Spleen (tissue), 13 donors: ENCODE measurements at places on chromosomes 5 and 9.

GRCh38 chr5:80057921-80058320 lies 22.8 kb downstream of the THBS4 start:
- no peaks in the 10 kb centered on the region for H3K27me3 ChIP-seq
- no peaks in the 10 kb centered on the region for H3K4me1 ChIP-seq
- H3K4me3 ChIP-seq, result no peak overlapping the region
- DNase-seq, result no peak
- no peak overlapping the region for H3K27ac ChIP-seq
- H3K36me3 ChIP-seq, result no peaks in the 10 kb centered on the region

- H3K36me3 ChIP-seq, result no peaks in the 10 kb centered on the region
- no peaks in the 10 kb centered on the region for H3K4me1 ChIP-seq
- H3K27me3 ChIP-seq, result no peaks in the 10 kb centered on the region
- no peak overlapping the region for H3K27ac ChIP-seq
- no peak for DNase-seq
These were observed 1192.0 kb downstream of the CDH12 start for GRCh38 chr5:21661184-21661583.

- no peaks in the 10 kb centered on the region for H3K4me1 ChIP-seq
- DNase-seq, result no peak
- H3K27me3 ChIP-seq, result no peaks in the 10 kb centered on the region
- H3K4me3 ChIP-seq, result no peak overlapping the region
- no peaks in the 10 kb centered on the region for H3K36me3 ChIP-seq
These were observed 70.2 kb upstream of the ELL2 start for GRCh38 chr5:96031811-96032261.

DNA sequence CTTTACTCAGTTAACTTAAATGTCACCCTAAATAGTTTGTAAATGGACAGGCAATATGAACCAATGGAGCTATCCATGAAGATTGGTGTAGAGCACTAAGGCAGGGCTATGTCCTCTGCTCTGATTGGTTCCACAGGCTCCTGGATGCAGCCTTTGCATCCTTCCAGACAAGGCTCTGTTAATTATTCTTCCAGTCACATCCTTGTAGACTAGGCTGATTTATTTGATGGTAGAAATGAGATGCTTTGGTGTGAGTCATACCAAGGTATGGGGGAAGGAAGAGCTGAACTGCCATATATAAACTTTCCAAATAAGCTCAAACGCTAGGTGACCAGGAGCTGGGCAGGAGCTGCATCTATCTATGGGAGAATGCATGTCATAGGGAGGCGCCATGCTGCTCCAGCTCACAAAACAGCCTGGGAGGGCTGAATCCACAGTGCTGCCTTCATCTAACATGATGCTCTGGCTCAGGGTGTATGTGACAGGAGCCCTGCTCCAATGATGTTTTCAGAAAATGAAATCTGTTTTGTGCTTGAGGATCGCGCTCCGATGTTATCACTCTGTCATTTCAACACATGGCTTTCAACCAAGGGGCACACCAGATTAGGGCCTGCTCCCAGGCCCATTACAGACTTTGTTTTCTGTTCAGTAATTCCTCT lies 818.0 kb upstream of the ZNF608 start:
- H3K27ac ChIP-seq, result no peak overlapping the region
- no peaks in the 10 kb centered on the region for H3K27me3 ChIP-seq
- no peak overlapping the region for H3K4me3 ChIP-seq
- H3K36me3 ChIP-seq, result no peaks in the 10 kb centered on the region

DNA sequence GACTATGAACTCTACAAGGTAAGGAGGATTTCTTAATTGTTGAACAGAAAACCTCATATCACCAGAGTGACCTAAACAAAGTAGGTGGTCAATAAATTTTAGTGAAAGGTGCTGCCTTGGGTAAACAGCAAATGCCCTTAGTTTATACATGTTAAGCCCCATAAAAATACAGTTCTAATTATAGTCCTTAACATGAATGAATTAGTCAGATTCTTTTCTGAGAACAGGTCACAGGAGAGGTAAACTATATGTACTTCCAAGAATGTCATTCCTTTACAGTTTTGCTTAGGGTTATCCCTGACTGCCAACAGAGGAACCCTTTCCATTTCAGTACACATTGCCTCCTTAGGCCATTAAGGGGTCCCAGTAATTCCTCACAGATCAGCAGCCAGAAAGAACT lies 64.9 kb downstream of the PLPP1 start:
- H3K27ac ChIP-seq, result no peak overlapping the region
- H3K27me3 ChIP-seq, result no peaks in the 10 kb centered on the region
- no peaks in the 10 kb centered on the region for H3K4me1 ChIP-seq
- DNase-seq, result no peak
- H3K4me3 ChIP-seq, result no peak overlapping the region
- no peaks in the 10 kb centered on the region for H3K36me3 ChIP-seq

GRCh38 chr5:3287516-3287915 lies 308.1 kb upstream of the IRX1 start:
- H3K27me3 ChIP-seq, result no peaks in the 10 kb centered on the region
- H3K27ac ChIP-seq, result no peak overlapping the region

DNA sequence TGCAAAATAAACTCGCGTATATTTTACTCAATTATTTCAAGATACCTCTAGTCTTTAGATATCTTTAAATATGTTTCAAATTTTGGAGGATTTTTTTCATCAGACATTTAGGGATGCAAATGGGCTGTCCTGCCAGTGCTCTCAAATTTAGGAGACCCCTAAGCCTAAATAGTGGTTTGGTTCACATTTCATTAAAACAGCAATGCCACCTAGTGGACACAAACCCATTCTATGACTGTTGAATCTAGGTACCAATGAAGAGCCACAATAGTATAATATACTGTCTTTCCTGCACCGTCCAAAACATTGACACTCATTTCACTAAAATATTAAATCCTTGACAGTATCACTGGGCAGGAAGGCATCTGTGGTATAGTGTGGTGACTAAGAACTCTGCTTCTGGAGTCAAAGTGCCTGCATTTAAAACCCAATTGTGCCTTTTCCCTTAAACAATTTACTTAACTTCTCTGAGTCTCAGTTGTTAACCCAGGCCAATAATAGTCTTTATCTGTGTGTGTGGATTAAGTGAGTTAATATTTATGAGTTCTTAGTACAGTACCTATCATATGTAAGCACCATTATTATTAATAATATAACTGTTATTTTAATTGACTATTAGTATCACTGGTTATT lies 148.0 kb downstream of the RORB start:
- H3K27ac ChIP-seq, result no peak overlapping the region
- no peaks in the 10 kb centered on the region for H3K36me3 ChIP-seq
- DNase-seq, result no peak
- H3K4me3 ChIP-seq, result no peak overlapping the region
- no peaks in the 10 kb centered on the region for H3K4me1 ChIP-seq

DNA sequence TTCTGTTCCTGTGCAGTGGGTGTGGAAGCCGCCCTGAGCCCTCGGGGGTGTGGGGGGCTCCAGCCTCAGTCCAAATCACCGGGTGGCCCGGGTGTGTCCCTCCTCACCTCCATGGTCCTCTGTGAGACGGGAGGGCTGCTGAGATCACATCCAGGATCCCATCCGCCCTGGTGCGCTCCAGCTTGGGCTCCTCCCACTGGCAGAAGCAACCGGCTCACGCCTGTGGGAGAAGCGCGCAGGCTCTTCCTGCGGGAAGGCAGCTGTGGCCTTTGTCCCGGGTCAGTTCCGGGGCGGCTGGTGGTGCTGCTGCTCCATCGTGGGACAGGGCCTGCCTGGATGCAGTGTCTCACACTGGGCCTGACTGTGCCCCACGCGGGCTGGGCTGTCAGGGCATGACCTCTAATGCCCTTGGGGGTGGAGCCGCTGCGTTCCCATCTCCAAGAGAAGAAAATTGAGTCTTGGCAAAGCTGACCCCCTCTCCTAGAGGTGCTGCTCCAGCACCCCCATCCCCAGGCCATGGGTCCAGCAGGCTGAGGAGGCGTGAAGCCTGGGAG lies 18.5 kb downstream of the OLFM1 start:
- H3K36me3 ChIP-seq, result no peaks in the 10 kb centered on the region
- no peak for DNase-seq
- H3K4me3 ChIP-seq, result no peak overlapping the region
- no peak overlapping the region for H3K27ac ChIP-seq
- peaks cover 15% of the 10 kb centered on the region for H3K27me3 ChIP-seq

DNA sequence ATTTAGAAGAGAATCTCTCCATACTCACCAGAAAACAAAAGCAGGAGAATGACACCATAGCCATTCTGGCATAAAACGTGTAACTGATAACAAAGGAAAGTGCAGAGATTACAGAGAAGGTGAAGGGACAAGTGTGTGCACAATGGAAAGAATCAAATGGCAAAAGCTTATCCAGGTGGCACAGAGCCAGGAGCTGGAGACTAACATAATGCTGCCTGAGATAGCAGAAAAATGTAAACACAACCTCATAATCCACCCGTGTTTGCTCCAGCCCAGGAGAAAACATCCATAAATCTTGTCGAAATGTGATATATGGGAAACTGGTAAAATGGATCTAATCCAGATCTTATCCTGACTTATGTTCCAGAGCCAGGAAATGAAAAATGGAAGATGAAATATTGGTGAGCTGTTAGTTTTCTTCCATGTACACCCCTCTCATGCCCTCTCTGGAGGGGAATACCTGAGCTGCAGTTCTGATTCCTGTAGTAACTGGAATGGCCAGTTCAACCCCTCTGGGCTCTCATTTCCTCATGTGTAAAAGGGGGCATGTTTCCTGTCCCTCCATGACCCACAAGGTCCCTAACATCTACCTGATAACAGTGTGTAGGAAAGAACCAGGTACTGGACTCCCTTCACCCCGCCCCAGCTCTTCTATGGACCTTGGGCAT lies 212.3 kb upstream of the DAPK1 start:
- no peak overlapping the region for H3K27ac ChIP-seq
- no peak for DNase-seq
- H3K4me3 ChIP-seq, result no peak overlapping the region
- H3K4me1 ChIP-seq, result no peaks in the 10 kb centered on the region
- H3K27me3 ChIP-seq, result no peaks in the 10 kb centered on the region
- H3K36me3 ChIP-seq, result no peaks in the 10 kb centered on the region

GRCh38 chr5:149796030-149796429 lies 65.9 kb downstream of the PPARGC1B start:
- H3K4me1 ChIP-seq, result peaks cover 6% of the 10 kb centered on the region
- no peaks in the 10 kb centered on the region for H3K27me3 ChIP-seq
- no peak overlapping the region for H3K4me3 ChIP-seq
- no peak for DNase-seq
- no peak overlapping the region for H3K27ac ChIP-seq

DNA sequence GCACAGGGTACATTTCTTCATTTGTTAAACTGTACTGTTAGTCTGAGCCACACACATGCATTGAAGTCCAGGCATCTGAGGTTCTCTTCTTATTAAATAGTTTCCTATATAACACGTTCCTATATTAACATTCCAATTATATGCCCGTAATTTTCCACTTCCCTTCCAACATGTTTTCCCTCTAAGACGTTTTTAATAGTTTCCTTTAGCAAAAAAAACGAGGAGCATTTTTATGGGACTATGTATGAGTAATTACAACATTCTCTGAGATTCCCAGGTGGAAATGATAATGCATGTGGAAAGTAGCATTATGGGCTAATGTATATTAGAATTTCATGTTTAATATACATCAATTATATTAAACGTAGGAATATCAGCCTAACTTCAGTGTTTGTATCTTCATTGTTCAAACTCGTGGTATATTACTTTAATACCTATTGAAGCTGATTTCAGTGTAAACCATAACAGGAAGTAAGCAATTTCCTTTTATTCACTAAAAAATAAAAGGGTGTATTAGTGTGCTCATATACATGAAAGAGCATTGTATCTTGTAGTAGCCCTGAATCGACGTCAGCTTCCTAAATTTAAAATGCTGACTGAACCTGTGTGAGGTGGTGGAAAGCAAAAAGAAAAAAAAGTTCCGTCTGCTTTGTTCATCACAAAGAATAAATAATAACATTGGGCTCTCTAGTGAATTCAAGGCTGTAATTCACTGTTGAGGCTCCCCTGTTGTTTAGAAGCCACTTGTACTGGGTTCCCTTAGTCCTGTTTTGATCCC lies 11.3 kb downstream of the SMARCA2 start:
- H3K4me3 ChIP-seq, result no peak overlapping the region
- no peaks in the 10 kb centered on the region for H3K36me3 ChIP-seq
- H3K4me1 ChIP-seq, result peaks cover 97% of the 10 kb centered on the region
- no peak for DNase-seq
- H3K27ac ChIP-seq, result peak overlapping the region; percentile 60
- H3K27me3 ChIP-seq, result no peaks in the 10 kb centered on the region

GRCh38 chr5:139708434-139708861 lies 60.3 kb downstream of the CXXC5 start:
- H3K27me3 ChIP-seq, result peaks cover 30% of the 10 kb centered on the region
- H3K27ac ChIP-seq, result peak overlapping the region; percentile 77
- peaks cover 45% of the 10 kb centered on the region for H3K4me1 ChIP-seq
- no peak for DNase-seq
- no peaks in the 10 kb centered on the region for H3K36me3 ChIP-seq

DNA sequence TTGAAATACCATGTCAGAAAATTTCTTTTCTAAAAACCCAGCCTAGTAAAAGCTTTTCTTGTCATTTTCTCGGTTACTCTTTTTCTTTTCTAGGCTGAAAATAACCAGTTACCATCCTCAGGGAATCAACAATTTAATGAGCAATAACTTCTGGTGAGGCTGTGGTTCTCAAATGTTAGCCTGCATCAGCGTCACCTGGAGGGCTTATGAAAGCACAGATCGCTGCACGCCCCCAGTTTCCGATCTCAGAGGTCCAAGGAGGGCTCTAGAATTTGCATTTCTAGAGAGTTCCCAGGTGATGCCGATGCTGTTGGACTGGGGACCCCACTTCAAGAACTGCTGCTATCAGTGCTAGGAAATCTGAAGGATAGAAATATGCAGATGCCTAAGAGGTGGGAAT lies 28.9 kb upstream of the TLE1 start:
- no peak for DNase-seq
- H3K4me3 ChIP-seq, result no peak overlapping the region

DNA sequence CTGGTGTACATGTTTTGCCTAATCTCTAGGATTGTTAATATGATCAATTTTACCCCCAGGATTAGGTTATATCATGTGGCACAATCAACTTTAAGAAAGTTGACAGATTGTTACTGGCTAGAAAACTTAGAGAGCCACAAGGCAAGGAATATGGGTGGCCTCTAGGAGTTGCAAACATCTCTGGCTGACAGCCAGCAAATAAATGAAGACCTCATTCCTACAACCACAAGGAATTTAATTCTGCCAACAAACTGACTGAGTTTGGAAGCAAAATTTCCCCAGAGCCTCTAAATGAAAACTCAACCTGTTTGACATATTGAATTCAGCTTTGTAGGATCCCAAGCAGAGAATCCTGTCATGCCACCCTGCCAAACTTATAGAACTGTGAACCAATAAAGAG lies 196.4 kb upstream of the PTGER4 start:
- H3K36me3 ChIP-seq, result no peaks in the 10 kb centered on the region
- H3K27ac ChIP-seq, result no peak overlapping the region
- no peaks in the 10 kb centered on the region for H3K27me3 ChIP-seq

DNA sequence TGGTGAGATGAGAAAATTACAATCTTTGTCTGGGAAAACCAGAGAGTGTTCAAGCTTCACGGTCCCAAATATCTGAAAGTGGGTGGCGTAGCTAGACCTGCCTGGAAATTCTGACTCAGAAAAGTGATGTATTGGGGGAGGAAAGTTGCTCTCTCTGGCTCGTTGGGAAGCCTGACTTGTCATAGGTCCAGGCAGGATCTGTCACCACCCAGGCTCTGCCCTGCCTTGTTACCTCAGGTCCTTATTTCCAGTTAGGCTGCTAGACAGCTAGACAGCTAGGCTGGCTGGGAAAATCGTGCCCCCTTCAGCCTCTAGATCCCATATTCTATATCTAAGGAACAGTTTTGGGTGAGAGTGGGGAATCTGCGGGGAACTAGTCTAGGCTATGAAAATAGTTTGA lies 41.0 kb upstream of the HCN1 start:
- no peak overlapping the region for H3K4me3 ChIP-seq
- H3K27me3 ChIP-seq, result no peaks in the 10 kb centered on the region
- no peak overlapping the region for H3K27ac ChIP-seq
- H3K4me1 ChIP-seq, result no peaks in the 10 kb centered on the region
